ENCODE measurements at places on chromosomes 6 and 20. TPM values are rescaled to one million over a fixed set of nuclear protein-coding genes. Genes with fewer than 3 reads are reported as not detected.

LAMP5 gene
- 0.80 TPM for total RNA-seq

HLA-DOA gene
- total RNA-seq: 7.3 TPM

PHACTR3 gene
- total RNA-seq: 8.7 TPM

LGSN gene
- not detected for total RNA-seq

CLDN20 gene
- total RNA-seq: 0.23 TPM

NMBR gene
- not detected for total RNA-seq

SMPDL3A gene
- 10.3 TPM for total RNA-seq

ANKRD66 gene
- total RNA-seq: not detected

PPT2 gene
- 44.4 TPM for total RNA-seq

ELOVL4 gene
- 3.3 TPM for total RNA-seq

CFAP206 gene
- total RNA-seq: 0.54 TPM

ACTL10 gene
- not detected for total RNA-seq

DEFB110 gene
- total RNA-seq: not detected

MKKS gene
- total RNA-seq: 10.6 TPM

TASP1 gene
- total RNA-seq: 15.9 TPM

ID4 gene
- 5.6 TPM for total RNA-seq

CYB5R4 gene
- 13.0 TPM for total RNA-seq

MYT1 gene
- total RNA-seq: 0.74 TPM

BANF2 gene
- not detected for total RNA-seq

GPR6 gene
- total RNA-seq: not detected

STMND1 gene
- total RNA-seq: not detected

LPIN3 gene
- total RNA-seq: 20.1 TPM

SIRPB1 gene
- total RNA-seq: not detected

OR2B2 gene
- not detected for total RNA-seq

GSTA2 gene
- total RNA-seq: not detected

MANEA gene
- 7.5 TPM for total RNA-seq

LRRC73 gene
- total RNA-seq: 0.28 TPM

HLA-DQB1 gene
- total RNA-seq: 22.0 TPM

DPM1 gene
- 40.0 TPM for total RNA-seq

Measured in endothelial cell (in vitro differentiated cells).